ENCODE measurements at places on chromosomes 3 and 15.

- no peak for DNase-seq
Observed at GRCh38 chr3:4517093-4517492, 23.9 kb downstream of the ITPR1 start.

DNA sequence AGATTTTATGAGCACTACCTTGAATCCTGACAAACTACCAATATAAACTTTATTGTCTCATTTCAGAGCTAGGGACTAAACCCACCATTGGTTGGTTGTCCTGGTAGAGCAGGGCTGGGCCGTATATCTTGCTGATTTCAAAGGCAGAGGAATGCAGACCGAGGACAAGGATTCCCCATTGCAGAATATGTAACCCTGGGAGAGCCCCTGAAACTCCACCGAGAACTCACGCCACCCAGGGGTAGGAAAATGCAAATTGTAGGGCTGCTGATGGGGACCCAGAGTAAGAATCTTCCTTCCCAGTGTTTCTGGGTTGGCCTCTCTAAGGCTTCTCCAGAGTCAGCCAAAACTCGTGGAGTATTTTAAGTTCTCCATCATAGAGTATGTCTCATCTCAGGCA is 235.3 kb downstream of the ABHD5 start:
- no peak for DNase-seq

DNA sequence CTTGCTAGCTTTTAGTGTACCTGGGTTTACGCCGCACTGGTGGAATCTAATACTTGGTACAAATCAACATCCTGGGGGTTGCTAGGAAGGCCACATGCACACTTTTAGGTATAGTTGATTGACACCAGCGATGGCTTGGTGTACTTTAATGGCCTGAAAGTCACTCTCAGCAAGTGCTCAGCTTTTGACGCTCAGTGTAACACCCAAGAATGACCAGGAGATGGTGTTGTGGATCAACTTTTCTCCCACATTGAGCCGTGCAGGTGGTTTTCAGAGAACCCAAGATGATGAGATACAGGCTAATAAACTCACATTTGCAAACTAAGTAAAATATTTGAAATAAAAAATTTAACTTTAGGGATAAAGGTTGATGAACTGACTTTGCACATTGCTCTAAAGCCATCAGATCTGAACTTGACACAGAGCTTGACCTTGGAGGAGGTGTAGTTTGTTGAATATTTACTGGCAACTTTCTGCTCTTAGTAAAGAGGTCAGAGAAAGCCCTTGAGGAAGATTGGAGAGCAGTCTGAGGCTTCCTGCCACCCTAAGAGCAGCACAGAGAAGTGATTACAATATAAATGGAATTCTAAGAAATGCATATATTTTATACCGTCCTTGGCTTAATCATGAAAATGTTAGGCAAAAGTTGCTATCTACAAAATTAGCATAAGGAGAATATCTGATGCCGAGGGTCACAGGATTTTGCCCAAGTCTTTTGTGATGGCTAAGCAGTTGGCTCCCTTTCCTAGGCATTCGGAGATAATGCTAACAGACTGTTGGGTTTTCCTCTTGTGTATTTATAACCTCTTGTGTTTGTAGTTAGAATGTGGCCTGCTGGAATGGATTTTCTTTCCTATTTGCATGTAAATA is 143.4 kb upstream of the RASGRP1 start:
- peak; percentile 50 for DNase-seq

DNA sequence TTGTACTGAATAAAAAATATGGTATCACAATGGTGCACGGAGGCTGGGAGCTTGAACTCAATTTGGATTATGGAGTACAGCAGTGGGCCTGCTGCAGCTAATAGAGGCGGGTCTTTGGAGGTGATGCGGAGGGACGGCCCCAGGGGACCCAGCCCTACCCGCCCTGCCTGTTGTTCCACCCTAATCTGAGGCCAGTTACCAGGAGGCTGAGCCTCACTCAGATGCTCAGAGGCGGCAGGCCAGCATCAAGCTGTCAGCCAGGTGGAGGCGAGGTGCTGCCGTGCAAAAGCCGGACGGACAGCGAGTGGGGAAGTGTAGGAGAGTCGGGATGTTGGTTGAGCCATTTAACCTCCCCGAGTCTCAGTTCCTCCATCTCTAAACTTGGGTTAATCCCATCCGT is 218.5 kb upstream of the RGMA start:
- DNase-seq = no peak
